Activated T-cell treated with anti-CD3 and anti-CD28 coated beads, Interleukin-2, amount 50 U/mL, for 1 hour (primary cell): ENCODE measurements at places on chromosomes 4 and X.

DNA sequence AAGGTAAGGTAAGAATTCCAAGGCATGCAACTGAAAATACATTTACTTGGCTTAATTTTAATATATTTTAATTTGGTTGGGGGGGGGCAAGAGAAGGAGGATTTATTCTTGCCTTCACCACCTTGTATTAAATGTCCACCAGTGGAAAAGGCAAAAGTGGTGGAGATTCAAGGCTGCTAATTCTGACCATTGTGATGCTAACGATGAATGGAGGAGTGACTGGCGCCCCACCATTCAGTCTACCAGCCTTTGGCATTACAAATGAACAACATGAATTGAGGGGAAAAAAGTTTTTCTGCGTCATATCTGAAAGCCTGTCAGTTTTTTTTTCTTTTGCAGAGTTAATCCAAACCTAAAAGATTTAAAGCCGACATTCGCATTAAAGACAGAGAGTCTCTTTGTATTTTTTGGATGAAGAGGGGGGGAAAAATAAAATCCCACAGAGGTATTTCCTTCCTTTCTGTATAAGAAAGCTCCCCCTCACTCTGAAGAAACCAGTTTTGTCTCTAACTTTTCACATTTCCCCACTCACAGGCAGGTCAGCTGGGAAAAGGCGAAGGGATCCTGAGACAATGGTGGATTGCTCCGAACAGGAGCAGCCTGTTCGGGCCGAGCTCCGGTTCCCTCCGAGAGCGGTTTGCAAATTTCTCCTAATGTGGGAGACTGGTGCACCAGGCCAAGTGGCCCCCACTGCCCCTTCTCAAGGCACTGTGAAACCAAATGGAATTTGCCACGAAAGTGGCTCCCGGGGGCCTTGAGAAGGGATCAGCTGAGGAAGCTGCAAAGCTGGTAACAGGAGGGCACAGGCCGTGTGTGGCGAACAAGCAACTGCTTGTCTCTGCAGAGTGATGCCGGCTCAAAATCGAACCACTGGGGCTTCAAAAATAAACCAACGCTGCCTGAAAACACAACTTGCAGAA is 28.1 kb downstream of the SHISA3 start:
- DNase-seq, result no peak

- no peak for DNase-seq
These were observed 244.1 kb downstream of the GPC3 start for GRCh38 chrX:133741303-133741702.

DNA sequence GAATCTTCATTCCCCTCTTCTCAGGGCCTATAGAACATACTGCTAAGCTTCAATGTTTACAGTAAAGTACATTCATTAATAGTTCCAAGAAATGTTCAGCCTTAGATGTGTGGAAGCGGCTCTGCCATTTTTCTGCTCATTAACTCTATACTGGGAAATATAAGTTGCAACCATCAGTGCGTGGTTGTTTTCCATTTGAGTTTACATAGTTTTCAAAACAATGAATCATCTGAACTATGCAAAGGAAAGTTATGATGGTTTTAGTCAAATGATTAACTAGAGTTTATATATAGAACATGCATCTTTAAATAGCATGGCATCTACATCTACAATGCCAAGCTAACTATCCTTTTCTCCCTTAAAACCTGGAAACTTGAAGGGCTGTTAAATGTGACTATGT is 29.6 kb downstream of the LEF1 start:
- no peak for DNase-seq

GRCh38 chrX:9327086-9327746 is 137.6 kb upstream of the TBL1X start:
- DNase-seq, result no peak

GRCh38 chrX:9048801-9049200 is 14.9 kb upstream of the FAM9B start:
- DNase-seq, result no peak

GRCh38 chrX:112704187-112704586 is 24.4 kb upstream of the LHFPL1 start:
- no peak for DNase-seq

DNA sequence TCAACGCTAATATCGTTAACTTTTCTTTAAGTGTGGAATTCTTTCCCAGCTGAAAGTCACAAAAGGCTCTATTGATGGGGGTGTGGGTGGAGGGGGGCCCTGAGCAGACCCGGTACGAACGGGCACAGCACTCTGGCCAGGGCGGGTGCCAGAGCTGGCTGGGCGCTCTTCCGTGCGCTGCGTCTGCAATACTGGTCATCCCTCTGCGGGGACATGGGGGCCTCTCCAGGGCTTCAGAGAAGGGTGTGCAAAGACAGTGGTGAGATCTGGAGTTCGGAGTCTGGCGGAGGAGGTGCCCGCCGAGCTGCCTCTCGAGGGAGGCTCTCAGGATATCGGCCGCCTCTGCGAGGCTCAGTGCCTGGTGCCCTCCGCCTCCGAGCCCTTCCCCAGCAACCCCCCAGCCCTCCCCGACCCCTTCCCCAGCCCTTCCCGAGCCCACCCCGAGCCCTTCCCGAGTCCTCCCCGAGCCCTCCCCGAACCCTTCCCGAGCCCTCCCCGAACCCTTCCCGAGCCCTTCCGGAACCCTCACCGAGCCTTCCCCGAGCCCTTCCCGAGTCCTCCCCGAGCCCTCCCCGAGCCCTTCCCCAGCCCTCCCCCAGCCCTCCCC is 34.3 kb downstream of the FGFRL1 start:
- no peak for DNase-seq

DNA sequence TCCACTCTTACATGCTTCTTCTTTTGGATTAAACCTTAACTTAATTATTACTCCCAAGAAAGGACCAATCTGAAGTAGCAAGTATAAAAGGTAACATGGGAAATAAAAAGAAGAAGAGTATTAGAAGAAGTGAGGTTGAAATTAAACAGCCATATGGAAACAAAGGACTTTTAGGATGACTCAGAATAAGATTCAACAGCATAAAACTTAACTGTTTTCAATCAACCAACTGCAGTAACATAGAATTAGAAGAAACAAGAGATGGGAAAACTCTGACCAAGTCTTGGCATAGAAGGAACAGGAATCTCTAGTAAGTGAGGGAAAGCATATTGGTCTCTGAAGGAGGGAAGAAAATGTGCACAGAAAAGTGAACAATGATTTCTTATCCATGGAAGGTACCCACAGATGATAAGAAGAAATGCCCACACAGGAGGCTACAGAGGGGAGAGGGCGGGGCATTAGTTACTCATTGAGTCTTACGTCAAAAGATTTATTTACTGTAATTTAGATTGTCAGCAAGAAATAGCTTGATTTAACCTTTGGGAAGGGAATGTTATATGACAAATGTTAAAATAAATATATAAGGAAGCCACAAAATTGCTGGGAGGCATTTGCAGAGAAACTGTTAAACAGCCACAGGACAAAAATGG is 177.3 kb downstream of the BANK1 start:
- no peak for DNase-seq

DNA sequence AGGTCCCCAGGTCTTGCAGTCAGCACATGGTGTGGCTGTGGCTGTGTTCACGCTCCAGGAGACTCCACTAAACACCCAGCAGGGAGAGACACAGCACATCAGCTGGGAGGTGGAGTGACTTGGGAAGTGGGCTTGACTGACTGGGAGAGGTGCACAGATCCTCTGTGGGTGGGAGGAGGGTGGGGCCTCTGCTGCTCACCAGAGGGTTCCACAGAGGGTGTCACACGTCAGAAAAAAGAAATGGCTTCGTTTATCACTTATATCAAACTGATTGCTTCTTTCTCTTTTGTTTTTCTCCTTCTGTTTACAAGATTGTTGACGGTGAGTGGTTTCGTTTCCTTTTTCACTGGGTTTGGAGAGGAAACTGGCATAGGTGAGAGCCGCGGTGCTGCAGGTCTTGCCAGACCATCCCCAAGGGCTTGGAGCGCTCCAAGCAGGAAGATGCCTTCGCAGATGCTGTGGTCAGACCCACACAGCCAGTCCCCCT is 24.8 kb upstream of the FAM193A start:
- DNase-seq, result no peak

DNA sequence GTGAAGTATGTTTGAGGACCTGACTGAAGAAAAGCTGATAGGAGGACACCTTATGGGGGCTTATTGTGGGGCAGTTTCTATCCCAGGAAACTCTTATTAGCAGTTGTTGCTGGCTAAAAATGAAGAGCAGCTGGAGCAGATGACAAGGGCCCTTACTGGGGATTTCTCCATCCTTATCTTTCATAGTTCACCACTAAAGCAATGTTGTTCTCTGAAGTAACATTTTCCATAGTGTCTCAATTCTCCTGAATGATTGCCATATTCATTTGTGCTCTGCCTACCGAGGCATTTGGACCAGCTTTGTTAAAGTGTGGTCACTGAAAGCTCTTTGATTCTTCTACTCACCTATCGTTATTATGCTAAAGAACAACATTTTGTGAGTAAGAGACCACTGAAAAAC is 7.7 kb downstream of the ENOX2 start:
- no peak for DNase-seq

GRCh38 chrX:10482261-10482660 is 138.1 kb downstream of the MID1 start:
- no peak for DNase-seq

GRCh38 chrX:118370921-118371624 is 25.2 kb downstream of the WDR44 start:
- no peak for DNase-seq

- DNase-seq, result no peak
These were observed 10.3 kb upstream of the CXCL2 start for GRCh38 chr4:74109116-74109869.

- no peak for DNase-seq
These were observed 403.0 kb downstream of the ADGRL3 start for GRCh38 chr4:61603086-61603485.

DNA sequence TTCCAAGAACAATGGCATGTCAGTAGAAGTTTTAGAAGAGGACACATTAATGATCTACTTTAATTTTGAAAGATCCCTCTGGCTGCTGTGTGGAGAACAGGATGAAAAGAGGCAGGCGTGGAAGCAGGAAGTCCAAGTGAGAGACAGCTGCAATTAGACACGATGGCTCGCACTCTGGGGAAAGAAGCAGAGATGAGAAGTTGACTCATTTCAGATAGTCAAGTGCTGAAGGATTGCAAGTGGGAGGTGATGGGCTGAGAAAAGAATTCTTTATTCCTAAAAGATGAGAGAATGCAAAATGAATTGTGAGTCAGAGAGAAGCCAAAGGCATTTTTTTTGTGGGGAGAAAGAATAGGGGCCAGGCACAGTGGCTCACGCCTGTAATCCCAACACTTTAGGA is 16.5 kb downstream of the RXFP1 start:
- no peak for DNase-seq

GRCh38 chrX:825991-826390 is 195.4 kb downstream of the SHOX start:
- no peak for DNase-seq

DNA sequence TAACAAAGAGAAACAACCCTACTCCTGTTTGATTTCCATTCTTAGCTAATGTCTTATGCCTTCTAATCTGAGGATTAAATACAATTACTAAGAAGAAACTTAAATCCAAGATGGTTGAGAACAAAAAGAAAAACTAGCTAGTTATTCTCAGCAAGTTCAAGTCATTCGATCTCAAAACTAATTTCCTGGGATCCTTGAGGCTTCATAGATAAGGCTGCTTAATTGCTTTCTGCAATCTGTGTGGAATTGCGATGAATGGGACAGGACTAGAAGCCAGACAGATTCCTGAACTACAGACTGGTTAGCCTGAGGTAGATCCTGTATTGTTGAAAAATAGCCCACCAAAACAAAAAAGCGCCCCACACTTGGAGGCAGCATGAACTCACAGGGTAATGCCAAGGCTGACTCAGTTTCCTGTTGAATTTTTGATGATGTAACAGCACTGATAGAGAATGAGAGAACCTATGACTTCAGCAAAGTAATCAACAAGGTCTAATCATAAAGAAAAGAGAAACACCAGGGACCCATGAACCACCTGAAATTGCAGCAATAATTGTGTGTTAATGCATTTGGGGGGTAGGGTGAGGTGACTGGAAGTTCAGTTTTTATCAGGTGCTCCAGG is 33.9 kb downstream of the KLHL15 start:
- DNase-seq, result no peak

DNA sequence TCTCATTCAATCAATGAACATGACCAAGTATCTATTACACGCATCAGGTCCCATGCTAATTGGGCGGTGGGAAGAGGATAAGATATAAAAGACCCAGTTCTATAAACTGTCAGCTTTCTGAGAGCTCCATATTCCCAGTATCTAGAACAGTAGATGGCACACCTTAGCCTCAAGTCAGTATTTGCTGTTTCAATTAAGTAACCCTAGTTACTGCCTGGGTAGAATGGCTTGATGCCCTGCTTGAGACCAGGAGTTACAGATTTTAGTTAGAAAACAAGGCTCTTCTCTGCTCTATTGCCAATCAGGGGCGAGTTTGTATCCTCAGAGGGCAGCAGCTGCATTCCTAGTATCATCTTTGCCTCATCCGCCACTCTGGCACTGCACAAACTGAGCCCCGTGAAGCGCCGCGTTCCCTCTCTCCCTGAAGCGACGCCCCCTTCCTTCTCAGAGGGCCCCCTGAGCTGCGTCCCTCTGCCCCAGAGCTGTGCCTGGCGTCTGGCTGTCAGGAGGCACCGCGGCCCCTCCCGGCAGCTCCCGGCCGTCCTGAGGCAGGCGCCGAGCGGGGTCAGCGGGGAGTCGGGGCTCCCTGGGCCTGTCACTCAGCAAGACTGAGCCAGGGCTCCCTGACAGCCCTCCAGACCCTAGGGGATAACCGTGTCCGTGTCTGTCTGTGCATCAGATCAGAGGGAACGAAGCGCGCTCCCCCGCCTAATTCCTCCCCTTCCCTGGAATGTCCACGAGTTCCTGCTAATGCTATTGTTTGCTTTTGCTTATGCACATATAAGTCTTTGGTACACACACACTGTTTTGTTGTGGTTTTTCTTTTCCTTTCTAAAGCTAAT is 212.4 kb upstream of the TTC29 start:
- no peak for DNase-seq

- DNase-seq, result no peak
These were observed 3.4 kb upstream of the UGDH start for GRCh38 chr4:39530682-39531081.

GRCh38 chr4:183411291-183411861 is 33.1 kb upstream of the CDKN2AIP start:
- DNase-seq, result no peak
